ENCODE measurements at places on chromosomes 3 and 15.
A peak's percentile ranks its signal among the peaks of the same experiment; 100 is the strongest.

DNA sequence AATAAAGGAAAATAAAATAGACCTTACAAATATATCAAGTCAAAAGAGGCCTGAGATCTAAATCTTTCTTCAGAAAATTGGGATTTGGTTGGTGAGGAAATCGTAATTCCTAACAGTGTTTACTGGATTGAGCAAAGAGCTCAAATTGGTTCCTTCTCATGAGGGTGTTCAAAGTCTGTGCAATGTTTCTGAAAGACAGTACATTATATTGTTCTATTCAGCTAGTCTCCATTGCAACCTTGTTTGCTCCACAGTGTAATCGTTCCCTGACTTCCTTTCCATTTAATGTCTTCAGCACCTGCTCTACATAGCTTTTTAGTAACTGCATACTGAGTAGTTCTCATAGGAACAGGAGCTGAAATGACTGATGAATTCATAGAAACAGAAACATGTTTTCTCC lies 326.8 kb downstream of the SUCLG2 start:
- DNase-seq, result no peak

DNA sequence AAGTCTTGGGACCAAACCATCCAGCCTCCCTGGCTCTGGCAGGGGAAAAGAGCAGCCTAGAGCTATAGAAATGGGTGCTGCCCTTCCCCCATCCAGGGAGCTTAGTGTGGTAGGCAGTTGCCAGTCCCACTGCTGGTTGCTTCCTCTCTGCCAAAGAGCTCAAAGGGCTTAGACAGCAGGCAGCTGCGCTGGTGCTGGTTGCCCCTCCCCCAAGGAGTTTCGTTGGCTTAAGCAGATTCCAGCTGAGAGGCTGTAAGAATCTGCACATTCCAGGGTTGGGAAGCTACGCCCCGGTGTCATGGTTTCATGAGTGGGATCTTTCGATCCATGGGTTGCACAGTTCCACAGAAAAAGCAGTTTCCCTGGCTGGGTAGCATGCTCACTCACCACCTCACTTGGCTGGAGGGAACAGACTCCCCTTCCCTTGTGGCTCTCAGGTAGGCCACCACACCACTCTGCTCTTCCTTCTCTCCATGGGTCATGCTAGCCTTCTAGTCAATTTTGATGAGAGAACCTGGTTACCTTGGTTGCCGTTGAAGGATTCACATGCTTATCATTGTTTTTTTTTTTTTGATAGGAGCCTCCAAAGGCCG lies 195.1 kb downstream of the EPHA6 start:
- DNase-seq, result no peak

- no peak for DNase-seq
Measured at GRCh38 chr3:177196008-177196455, 1.2 kb downstream of the TBL1XR1 start.

GRCh38 chr15:68786753-68787152 lies 33.9 kb downstream of the ANP32A start:
- DNase-seq, result no peak

DNA sequence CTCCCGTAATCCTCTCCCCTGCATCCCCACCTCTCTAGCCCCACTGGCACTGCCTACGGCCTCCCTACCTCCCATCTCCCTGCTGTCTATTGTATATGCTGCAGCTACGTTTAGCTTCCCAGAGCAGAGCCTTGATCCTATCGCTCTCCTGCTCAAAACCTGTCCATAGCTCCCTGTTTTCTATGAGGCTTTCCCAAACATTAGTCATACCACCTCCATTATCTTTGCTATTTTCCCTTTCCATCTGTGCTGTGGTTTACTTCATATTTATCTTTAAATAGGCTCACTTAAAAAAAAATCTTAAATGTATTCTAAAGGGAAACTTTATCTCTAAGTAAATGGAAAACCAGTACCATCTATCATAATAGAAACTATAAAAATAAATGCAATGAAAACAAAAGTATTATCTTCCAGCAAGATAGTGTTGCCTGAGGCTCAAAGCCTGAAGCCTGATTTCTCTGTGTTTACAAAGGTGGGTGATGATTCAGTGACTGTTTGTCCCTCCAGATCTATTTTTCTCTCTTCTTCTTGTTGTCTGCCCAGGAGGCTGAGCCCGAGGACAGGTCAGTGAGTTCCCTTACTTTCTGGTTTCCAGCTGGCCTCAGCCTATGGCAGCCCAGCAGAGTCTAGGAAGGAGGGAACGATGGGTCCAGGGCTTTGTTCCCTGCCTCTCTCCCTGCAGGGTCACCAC lies 397.1 kb upstream of the CFAP20DC start:
- DNase-seq, result no peak

DNA sequence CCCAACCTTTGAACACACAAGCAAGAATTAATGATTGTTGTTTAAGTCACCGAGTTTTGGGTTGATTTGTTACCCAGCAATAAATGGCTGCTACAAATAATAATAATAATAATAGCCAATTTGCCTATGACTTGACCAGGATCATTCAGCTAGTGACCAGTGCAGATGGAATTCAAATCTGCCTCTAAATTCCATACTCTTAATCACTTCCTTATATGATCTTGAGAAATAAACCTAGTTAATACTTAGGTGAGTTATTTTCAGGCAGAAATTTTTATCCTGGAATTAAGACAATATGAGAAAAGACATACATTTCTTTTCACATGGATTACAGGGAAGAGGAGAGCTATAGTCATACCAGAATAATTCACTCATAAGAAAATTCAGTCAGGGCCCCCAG lies 116.0 kb upstream of the GALNT15 start:
- no peak for DNase-seq

GRCh38 chr3:115022835-115023398 lies 124.2 kb downstream of the ZBTB20 start:
- DNase-seq, result no peak

GRCh38 chr3:3127432-3128010 lies 781 bp downstream of the TRNT1 start:
- peak; percentile 39 for DNase-seq

- no peak for DNase-seq
Measured at GRCh38 chr3:190699776-190700175, 162.7 kb downstream of the GMNC start.

DNA sequence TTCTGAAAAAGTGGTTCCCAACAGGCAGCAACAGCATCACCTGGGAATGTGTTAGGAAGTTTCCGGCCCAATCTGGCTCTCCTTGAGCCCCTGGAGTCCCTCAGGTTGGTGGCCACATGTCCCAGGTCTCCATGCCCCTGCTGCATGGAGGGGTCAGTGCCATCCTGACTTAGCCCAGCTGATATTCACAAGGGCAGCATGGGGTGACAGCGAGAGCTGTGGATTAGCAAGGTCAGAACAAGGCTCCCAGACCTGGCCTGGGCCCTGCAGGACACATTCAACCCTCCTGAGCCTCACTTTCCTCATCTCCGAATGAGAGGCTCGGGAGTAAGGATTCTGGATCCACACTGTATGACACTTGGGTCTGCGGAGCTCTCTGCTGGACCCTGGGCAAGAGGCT lies 243.8 kb upstream of the TLE3 start:
- DNase-seq, result no peak

DNA sequence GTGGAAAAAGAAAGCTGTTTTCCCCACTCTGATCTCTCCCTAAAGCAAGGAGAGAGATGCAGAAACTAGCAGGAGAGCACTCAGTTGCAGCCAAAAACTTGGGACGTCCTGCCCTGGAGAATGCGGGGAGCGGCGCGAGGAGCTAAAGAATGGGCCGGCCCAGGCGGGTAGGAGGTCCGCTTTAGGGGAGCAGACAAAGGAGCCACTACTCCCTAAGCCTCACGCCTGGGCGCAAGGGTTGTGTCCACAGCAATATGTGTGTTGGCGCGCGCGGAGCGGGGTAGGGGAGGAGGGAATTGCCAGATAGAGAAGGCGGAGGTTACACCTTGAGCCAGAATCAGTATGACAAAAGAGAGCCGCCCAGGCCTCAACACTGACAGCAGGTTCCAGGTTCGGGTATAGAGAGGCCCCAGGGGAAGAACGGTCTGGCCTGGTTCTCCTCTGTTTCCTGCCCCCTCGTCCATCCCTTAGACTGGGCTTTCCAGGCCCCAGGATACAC lies 2.9 kb downstream of the WNT5A start:
- no peak for DNase-seq

DNA sequence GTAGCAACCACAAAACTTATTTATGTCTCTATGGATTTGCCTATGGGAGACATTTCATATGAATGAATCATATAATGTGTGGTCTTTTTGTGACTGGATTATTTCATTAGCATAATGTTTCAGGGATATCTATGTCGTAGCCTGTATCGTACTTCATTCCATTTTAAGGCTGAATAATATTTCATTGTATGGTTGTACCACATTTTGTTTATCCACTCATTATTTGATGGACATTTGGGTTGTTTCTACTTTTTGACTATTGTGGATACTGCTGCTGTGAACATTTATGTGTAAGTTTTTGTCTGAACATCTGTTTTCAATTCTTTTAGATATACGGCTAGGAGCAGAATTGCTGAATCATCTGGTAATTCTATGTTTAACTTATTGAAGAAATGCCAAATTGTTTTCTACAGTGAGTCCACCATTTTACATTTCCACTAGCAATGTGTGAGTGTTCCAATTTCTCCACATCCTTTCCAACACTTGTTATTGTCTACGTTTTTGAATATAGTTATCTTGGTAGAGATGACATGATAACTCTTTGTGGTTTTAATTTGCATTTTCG lies 134.4 kb upstream of the DAZL start:
- no peak for DNase-seq

DNA sequence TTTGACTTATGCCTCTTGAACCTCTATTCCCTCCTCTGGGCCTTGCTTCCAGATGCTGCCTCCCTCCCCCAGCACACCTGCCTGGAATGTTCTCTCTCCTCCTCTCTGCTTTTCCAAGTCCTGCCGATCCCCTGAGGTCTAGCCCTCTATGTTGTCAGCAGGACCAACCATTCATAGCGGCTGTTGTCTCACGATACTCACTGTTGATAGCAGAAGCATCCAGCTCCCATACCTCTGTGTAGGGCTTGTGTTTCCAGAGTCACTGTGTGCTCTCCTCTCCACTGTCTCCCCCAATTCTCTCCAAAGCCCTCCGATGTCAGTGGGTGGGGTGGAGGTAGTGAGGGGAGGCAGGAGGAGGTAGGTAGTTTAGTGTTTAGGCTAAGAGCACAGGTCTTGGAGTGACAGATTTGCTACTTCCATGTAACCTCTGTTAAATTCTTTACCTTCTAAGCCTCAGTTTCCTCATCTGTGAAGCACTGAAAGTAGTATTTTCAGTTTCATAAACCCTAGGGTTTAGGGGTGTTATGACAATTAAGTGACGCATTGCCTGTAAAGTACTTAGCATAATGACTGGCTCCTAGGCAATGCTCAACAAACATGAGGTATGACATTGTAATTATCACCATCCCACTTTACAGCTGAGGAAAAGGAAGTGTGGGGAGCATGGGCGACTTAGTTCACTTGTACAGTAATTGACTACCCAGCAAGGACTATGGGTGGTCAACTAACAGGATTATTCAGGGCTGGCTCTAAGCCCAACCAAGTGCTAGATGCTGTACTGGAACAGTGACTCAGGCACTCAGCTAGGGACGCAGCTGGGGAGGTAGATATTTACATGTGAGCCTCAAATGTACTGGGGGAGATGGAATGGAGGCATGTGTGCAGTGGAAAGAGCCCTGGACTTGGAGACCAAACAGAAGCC lies 122.8 kb downstream of the CACNA1D start:
- no peak for DNase-seq

DNA sequence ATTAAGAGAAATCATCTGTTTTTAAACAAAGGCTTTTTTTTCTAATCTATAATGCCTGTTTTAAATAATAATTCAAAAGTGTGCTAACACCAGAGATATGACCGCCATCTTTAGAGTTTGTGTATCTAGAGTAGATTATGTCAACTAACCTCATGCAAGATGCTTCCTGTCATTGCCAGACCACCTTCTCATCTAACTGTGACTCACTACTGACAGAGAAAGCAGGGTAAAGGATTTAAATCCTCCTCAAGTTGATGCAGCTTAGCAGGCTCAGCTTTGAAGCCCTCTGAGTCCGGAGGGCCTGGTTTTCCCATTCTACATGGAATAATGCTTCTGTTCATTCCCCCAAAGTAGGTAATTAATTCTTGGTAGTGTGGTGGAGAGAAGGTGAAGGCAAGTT lies 108.5 kb downstream of the ECT2 start:
- no peak for DNase-seq

DNA sequence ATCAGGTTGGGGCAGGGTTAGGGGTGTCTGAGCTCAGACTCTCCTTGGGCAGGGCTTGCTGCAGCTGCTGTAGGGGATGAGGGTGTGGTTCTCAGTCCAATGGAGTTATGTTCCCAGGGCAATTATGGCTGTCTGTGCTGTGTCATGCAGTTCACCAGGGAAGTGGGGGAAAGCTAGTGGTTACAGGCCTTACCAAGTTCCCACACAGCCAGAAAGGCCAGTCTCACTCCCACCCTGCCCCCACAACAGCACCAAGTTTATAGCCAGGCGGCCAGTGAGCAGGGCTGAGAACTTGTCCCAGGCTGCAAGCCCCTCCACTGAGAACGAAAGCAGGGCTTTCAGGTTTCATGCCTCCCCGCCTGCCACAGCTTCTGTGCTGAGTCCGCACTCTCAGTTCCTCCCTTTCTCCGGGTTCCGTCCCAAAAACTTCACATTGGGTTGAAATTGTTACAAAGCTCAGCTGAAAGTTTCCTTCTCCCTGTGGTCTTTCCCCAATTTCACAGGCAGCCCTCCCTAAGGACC lies 19.6 kb upstream of the CPOX start:
- no peak for DNase-seq

DNA sequence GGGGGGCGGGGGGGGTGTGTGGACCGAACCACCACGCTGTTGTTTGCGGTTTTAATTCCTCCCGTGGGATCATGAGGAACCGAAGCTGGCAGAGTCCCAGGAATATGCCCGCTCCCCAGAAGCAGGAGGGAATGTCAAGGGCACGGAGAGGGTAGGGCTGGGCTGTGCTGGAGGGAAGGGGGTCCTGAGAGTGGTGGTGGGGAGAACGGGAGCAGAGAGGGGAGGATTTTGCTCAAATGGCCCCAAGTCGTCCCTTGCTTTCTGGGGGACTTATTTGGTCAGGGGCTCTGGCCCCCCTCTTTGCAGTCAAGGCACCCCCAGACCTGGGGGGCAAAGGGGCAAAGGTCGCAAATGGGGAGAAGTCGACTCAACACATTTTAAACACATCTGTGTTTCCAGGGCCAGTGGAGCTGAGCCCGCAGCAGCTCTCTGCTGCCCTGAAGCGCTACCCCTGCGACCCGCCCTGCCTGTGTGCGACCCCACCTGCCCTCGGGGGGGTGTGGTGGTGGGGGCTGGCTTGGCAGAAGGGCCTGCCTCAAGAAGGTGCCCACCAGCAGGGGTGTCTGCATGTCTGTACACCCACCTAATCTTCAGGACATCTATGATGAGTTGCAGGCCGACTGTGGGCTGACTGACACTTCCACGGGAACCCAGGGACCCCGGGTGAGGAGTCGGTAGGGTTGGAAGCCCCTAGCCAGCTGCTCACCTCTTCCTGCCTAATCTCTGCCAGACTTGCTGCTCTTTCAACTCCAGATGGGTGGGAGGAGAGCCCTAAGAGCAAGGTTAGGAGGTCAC lies 602 bp upstream of the ATP2B2 start:
- DNase-seq, result no peak

- DNase-seq, result no peak
Measured at GRCh38 chr3:41846850-41847249, 115.1 kb downstream of the ULK4 start.

- no peak for DNase-seq
Measured at GRCh38 chr15:72306211-72306785, 13.7 kb downstream of the CELF6 start.
